Kidney capillary endothelial cell (primary cell): ENCODE measurements at places on chromosomes 3 and 15.

- no peak for DNase-seq
Measured at GRCh38 chr15:83057696-83058376, 9.2 kb downstream of the BTBD1 start.

DNA sequence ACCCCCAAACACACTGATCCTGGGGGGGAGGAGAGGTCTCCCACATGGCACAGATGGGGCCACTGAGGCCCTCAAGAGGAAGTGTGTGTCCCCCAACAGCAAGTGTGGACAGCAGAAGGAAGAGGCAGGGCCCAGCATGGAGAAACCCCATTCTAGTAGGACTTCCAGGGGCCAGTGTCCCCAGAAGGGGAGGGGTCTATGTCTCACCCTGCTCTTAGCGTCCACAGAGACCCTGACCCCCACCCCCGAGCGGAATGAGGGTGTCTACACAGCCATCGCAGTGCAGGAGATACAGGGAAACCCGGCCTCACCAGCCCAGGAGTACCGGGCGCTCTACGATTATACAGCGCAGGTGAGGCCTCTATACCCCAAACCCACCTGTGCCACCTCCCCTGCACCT, 35.3 kb downstream of the TSPAN3 start:
- DNase-seq, result no peak

DNA sequence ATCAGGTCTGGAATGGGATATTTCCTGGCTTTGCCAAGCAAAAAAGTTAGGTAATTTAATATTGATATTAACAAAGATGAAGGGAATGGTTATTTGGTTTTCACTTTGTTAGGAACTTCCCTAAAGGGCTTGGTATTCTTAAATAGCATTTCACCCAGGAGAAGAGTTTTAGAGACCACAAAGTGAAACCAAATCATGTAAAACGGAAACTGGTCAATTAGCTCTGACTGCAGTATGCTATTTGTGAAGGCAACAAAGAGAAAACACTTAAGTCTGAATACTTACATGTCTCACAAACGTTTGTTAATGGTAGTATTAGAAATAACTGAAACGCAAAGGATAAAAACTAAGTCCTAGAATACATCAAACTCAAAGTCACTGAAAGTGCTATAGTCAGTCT, 32.4 kb upstream of the SETMAR start:
- no peak for DNase-seq

- DNase-seq, result no peak
Measured at GRCh38 chr15:50248994-50249582, 16.4 kb downstream of the HDC start.

DNA sequence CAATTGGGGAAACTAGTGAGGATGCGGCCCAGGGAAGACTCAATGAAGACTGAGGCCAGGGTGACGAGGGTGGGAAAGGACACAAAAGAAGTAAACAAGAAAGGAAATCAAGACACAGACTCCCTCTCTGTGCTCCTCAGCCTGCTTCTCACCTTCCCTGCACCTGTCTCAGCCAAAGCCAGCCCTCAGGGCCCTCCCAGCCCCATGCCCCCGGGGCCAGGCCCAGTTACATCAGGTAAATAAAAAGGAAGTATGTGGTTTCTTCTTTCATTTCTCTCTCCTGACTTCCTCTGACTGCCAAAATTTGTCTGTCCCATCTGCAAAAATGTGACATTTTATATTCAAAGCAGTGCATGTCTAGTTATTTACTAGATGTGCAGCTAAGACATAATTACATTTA, 328.0 kb downstream of the UACA start:
- no peak for DNase-seq

DNA sequence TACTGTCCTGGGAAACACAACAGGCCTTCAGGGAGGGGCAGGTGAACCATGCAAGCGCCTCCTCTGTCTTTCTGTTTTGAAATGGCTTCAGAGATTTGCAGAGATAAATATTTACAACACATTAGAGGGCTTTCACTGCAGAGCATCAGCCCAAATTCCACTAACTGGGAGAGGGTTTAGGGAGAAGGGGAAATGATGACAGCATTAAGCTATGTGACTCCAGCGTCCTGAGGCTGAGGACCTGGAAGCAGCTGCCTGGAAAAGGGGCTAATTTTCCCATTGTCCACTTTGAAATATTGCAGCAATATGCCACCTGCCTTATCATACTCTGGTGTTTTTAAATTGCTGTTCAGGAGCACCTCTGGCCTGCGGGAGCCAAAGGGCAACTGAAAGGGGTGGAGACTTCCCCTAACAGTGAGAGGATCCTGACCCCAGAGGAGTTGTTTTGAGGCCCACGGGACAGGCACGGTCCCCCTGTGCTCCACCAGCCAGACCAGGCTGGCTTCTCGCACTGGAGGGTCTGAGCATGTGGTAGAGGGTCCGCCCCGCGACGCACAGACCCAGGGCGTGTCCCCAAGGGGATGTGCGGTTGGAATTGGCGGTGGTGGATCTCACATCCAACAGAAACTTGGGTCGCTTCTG, 110.6 kb downstream of the XXYLT1 start:
- DNase-seq, result peak; percentile 94

DNA sequence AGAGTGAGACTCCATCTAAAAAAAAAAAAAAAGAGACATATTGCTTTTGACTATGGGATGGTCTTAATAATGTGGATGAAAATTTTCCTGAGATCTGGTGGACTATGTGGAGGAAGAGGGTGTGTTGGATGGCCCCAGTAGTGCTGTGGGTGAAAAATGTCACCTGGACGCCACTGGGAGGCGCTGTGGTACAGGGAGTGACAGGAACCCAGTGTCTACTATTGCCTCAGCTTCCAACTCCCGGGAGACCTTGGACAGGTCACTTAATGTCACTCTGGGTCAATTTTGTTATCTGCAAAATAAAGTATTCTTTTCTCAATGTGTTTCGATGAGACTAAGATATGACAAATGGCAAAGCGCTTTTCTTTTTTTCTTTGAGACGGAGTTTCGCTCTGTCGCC, 27.7 kb upstream of the DCP1A start:
- peak; percentile 63 for DNase-seq

DNA sequence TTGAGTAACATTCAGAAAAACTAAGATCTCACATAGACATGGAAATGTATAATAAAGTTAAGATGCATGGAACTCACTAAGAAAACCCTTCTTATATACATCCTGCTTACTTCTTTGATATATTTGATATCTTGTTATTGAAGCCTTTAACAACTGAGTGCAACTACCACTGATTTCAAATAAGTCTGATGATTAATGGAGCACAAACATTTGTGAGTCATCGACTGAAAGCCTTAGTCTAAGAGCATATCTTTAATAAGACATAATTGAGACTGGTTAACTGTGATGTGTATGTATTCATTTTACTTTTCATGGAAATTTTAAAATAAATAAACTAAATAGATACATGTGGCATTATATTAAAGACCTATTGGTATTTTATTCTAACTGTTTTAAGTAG, 740.5 kb downstream of the EPHA3 start:
- no peak for DNase-seq

- peak; percentile 35 for DNase-seq
Measured at GRCh38 chr3:99532246-99532645, 106.1 kb upstream of the COL8A1 start.

DNA sequence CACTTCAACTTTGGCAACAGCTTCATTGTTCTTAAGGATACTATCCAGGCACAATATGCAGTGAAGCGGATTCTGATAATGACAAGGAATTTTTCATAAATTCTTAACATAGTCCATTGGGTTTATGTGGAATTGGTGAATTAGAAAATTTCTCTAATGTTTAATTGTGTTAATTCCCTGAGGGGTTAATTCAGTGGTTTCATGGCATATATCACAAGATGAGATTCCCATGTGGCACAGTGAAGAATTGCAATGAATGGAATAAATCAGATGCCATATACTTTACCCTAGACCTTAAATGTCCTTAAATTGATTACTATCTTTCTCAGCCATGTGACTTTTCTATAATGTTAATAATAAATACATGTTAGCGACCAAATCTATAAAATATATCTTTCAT, 1244.1 kb downstream of the ROBO2 start:
- DNase-seq, result no peak

DNA sequence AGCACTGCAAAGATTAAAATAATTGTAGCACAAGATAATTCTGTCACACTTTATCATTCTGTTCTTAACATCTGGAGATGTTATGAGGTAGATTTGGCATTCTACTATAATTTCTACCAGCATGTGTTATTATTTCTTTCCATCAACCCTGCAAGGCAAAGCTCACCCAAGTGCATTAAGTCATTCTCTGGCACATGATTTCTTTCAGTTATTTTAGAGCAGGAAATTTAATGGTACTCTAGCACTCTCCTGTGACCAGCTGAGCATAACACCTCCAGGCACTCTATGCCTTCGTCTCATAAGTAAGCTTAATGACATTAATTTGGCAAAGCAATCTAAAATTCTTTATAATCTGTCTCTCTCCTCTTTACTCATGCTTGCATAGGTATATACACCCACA, 300.2 kb upstream of the GPR149 start:
- no peak for DNase-seq

GRCh38 chr3:103786296-103786695, 1351.5 kb downstream of the ZPLD1 start:
- DNase-seq, result no peak

DNA sequence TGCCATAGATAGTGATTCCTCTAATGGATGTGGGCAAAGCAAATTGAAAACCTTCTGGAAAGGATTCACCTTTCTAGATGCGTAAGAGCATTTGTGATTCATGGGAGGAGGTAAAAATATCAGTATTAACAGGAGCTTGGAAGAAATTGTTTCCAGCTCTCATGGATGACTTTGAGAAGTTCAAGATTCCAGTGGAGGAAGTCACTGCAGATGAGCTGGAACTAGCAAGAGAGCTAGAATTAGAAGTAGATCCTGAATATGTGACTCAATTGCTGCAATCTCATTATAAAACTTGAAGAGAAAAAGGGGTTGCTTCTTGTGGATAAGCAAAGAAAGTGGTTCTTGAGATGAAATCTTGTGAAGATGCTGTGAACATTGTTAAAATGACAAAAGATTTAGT, 88.0 kb upstream of the ACKR4 start:
- no peak for DNase-seq

- no peak for DNase-seq
Measured at GRCh38 chr3:24111711-24112110, 166.6 kb downstream of the NR1D2 start.

DNA sequence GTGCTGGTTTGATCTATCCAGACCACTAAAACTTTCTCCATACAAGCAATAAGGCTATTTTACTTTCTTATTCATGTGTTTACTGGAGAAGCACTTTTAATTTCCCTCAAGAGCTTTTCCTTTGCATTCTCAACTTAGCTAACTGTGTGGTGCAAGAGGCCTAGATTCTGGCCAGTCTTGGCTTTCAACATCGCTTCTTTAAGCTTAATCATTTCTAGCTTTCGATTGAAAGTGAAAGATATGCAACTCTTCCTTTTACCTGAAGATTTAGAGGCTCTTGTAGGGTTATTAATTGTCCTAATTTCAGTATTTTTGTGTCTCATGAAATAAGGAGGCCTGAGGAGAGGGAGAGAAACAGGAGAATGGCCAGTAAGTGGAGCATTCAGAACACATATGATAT, 234.8 kb upstream of the GADL1 start:
- no peak for DNase-seq
